SW 1271 (cell line): ENCODE measurements at places on chromosomes 1 and 21.

DNA sequence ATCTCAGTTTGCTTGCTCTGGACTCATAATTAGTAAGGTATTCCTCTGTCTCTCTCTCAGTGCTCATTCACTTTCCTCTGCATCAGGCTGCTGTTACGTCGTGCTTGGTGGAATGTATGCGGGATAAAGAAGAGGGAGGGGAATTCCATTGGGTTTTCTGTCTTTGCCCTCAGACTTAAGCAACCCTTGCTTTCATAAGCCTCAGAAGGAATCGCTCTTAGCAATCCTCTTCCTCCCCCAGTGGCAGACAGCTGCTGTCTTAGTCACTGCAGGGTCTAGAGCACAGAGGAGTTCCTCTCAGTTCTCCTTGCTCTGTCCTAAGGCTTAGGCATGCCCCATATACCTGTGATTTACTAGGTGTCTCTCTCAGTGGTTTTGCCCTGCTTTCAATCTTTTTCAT lies 19.1 kb upstream of the NTMT2 start:
- DNase-seq: no peak

DNA sequence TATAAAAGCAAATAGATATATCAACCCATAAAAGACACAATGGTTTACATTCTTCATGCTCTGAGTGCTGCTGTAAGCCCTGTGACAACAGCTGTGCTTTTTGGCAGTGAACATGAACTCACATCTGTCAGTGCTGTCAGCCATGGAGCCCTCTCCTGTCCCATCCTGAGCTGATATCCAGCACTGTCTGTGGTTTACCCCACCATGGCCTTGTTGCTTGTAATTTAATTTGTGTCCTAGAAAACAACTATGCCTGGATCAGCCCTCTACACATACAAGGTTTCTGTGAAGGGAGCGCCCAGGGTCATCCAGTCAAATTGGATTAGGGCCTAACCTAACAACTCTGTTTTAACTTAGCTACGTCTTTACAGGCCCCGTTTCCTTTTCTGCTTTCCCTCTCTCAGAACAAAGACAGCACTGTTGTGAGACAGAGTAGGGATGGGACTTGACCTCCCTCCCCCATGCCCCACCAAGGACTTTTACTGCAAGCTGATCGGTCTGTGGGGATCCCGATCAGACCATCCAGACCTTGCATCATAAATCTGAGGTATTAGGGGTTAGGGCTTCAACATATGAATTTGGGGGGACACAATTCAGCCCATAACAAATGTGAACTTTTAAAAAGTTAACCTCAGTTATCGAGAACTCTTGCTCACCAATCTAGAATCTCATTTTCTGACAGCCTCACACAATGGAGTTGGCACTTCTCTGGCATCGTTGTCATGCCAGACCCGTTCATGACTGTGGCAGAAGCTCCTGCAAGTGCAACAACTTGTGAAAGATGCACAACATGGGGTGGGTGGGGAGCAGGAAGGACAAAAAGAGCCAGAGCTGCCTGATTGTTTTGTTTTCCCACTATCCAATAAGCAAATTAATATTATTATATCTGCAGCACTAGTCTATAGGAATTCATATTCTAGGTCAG lies 16.4 kb upstream of the SLC44A3 start:
- no peak for DNase-seq

DNA sequence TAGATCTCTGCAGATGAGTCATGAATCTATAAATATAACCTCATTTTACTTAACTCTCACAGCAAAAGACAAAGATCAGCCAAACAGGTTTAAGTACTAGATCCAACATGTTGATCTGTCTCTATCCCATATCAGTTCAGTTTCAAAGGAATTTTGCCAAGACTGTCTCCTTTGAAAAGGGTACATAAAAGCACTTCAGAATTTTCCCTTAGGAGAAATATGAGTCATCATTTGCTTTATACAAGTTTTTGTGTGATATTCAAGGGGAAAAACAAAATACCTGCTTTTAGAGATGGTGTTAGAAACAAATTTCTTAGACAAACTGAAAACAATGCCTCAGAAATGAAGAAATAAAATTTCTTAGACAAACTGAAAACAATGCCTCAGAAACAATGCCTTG lies 73.5 kb upstream of the LRRC7 start:
- no peak for DNase-seq

GRCh38 chr1:53656747-53657530 lies 82.0 kb downstream of the GLIS1 start:
- DNase-seq: no peak

DNA sequence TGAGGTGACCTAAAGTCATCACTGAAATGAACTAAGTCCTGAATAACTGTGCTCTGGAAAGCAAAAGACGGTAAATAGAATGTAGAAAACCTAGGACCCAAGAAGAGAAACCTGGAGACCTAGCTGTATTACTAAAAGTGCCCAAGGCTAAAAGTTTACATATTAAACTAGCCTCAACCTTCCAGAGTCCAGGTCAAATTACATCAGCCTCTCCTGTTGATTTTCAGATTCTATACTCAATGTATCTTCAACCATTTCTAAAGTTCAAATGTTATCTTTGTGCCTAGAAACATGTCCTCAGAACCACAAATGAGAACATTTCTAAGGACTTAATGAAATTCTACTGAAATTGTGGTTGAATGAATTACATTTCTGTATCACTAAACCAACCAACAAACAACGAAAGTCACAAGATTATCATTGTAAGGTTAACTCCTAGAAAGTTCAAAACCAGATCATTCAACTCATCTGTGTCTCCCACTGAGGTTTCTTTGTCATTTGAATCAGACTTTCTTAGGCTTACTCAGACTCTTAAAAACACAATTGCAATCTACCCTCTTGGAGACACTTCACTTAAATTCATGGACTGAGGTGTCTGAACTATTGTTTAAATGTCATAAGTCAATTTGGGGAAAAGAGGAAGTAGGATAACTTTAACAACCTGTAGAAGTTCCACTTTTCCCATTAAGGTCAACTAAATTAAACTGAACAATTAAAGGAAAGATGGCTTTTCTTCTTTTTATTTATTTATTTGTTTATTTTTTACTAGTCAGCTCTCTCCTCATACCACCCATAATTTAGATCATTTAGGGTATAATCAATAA lies 207.7 kb downstream of the BARHL2 start:
- DNase-seq: no peak

DNA sequence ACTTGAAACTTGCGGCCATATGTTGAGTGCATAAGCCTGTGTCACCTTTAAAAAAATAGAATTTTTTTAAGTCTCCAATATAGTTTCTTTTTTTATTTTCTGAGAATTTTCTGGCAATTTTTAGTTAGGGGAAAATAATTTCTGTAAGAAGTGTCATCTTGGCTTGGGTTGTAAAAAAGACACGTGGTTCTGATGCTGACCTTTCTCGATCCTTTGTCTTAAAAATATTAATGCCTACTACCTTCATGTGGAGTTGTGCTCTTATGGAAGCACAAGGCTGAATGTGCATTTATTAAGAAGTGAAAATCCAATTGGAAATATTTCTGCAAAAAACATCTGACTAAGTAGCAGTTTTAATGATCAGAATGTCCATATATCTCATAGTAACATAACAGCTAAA lies 3.5 kb downstream of the ELAVL4 start:
- no peak for DNase-seq

DNA sequence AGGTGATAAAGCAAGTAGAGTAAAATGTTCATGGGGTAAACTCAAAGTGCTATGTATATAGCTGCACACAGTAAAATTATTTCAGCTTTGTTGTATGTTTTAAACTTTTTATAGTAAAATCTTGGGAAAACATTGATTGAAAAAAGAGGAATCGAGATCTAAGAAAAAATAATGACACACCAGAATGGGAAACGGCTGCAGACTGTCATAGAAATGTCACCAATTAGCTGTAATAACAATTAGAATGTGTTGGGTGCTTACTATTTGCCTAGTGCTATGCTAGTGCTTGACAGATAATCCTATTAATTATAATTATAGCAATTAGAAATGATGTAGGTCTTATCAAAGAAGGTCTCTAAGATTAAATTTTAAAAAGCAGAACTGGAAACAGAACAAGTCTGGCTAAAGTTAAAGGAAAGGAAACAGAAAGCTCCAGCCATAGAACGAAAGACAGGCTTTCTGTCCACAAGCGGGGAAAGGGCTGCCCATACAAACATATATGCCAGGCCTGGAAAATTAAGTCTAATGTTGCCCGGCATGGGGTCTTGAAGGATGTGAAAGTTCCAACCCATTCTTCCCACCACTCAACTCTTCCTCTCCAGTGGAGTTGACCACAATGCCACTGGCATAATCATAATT lies 5.0 kb downstream of the PCNX2 start:
- DNase-seq: no peak

GRCh38 chr1:226739696-226740065 lies 599 bp upstream of the ITPKB start:
- DNase-seq: no peak

DNA sequence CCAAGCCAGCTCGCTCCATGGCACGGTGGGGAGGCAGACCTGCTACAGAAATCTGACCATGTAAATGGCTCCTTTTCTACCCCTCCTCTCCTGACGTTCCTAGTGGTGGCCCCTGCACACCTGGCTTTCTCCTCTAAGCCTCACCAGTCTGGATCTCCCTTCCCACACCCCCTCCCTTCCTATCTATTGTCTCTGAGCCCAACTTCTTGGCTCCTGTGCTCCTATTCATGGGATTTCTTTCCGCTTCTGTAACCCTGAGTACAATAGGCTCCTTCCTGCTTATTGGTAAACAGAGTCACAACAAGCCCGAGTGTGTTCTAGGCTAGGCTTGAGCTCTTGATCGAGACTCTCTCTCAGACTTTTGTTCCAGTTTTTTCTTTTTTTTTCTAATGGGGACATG lies 17.6 kb downstream of the OPTC start:
- DNase-seq: no peak

GRCh38 chr1:200305806-200306205 lies 104.0 kb downstream of the ZNF281 start:
- no peak for DNase-seq

GRCh38 chr1:106780066-106780465 lies 276.4 kb upstream of the PRMT6 start:
- no peak for DNase-seq

DNA sequence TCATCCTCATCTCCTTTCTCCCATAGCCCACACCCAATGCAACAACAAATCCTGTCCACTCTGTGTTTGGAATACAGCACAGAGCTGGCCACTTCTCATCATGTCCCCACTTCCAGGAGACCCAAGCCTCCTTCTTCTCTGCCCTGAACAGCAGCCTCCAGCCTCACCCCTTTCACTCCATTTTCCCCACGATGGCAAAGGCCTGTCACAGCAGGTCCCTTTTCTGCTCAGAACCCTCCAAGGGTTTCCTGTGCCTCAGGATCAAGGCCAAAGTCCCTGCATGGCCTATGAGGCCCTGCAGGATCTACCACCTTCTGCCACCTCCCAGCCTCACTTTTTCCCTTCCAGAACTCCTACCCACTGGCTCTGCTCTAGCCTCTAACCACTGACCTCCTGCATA lies 78.5 kb downstream of the CSMD2 start:
- DNase-seq: no peak

GRCh38 chr1:216303690-216304089 lies 119.6 kb downstream of the USH2A start:
- DNase-seq: no peak

- DNase-seq: no peak
Observed at GRCh38 chr1:172145656-172146055, 274.8 kb upstream of the C1orf105 start.

GRCh38 chr1:20184481-20184900 lies 1.4 kb upstream of the UBXN10 start:
- DNase-seq: no peak

DNA sequence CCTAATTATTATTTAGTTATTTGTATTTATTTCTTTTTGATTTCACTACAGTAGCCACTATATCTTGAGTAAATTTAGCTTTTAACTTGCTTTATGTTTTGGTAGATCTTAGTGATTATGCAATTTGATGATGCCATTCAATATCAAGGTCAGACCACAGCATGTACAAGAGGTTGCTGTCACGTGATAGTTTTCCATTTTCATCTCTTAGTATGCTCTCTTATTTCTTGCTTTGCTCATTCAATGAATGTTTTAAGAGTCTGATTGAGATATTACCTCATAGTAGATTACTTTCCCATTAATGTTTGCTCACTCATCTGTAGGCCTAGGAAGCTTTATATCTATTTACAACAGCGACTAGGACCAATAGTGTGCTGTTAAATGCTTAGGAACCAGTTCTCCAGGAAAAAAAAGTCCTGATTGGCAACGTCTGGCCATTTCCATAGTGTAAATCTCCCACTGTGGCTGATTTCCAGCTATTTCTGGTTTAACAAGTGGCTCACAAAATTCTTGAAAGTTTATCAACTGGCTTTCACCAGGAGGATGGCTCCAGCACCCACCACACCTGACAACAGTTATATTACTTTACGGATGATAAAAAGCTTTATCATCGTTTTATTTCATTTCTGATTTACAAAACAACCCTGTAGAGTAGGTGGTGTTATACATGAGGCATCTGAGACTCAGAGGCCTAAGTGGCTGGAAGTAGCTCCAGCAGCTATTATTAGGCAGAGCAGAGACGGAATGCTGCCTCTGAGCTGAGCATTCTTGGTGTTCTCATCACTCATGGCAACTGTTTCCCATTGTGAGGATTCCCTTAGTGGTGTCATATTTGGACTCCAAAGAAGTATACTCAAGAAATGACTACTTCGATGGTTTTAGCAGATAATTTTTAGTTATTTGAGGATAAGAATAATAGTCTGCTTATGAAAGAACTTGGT lies 235.2 kb downstream of the DISC1 start:
- DNase-seq: no peak

DNA sequence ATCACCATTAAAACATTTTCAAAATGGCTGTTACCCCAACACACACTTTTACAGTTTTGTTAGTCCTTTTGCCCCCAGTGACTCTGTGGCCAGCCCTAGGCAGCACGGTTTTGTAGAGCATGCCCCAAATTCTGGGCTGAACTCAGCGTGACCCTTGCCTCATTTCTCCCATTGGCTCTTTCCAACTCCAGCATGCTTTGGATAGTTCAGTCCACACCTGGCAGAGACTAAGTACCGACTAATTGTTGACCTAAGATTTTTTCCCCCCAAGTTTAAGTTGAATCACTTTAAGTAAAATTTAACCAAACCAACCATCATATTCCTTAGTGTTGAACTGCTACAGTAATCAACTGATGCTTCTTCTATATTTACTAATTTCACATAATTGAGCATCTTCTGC lies 62.4 kb upstream of the LRRC8B start:
- DNase-seq: no peak

- no peak for DNase-seq
Observed at GRCh38 chr1:50681931-50682330, 258.7 kb upstream of the DMRTA2 start.

DNA sequence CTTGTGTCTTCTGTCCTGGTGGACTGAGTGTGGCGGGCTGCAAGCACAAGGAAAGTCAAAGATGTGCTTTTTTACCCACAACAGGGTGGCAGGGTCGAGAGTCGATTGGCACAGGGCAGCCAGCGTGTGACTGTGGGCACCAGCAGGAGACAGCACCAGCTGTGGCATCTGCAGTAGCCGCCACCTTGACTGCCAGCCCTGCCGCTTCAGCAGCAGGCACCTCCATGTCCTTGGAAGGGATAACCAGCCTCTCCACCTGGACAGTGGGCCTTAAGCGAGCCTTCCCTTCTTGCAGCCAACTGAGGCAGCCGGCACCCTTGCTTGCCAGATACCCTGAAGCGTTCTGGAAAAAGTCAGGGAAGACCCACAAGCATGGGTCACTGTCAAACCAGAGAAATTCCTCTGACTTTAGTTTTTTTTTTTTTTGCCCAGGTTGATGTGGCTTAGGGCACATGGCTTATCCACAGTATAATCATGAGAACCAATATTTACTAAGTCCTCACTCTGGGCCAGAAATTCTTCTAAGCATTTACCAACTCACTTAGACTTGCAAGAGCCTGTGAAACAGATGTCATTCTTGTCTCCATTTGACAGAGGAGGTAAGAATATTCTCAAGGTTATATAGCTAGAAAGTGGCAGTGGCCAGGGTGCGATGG lies 30.1 kb upstream of the PTGFRN start:
- no peak for DNase-seq
